Large intestine (tissue), 12 donors: ENCODE measurements at places on chromosomes 1 and 21. TPM values are rescaled to one million over a fixed set of nuclear protein-coding genes. Genes with fewer than 3 reads are reported as not detected.

KIF14 gene
- polyA plus RNA-seq = 2.9 TPM

FCGR1A gene
- polyA plus RNA-seq = 1.8 TPM

ACOT11 gene
- polyA plus RNA-seq = 33.3 TPM

OPRD1 gene
- polyA plus RNA-seq = 1.5 TPM

C1orf87 gene
- polyA plus RNA-seq = not detected

E2F2 gene
- 2.8 TPM for polyA plus RNA-seq

CFHR2 gene
- not detected for polyA plus RNA-seq

CYP4A22 gene
- 0.03 TPM for polyA plus RNA-seq

ADGRL2 gene
- polyA plus RNA-seq = 60.9 TPM

LIN9 gene
- 5.4 TPM for polyA plus RNA-seq

AK2 gene
- polyA plus RNA-seq = 192 TPM

STPG1 gene
- polyA plus RNA-seq = 5.7 TPM

ZFP69 gene
- 4.5 TPM for polyA plus RNA-seq

RXFP4 gene
- 0.34 TPM for polyA plus RNA-seq

OR10J1 gene
- polyA plus RNA-seq = not detected

CR1L gene
- polyA plus RNA-seq = 0.45 TPM

ADCY10 gene
- 0.25 TPM for polyA plus RNA-seq

LPAR3 gene
- 1.1 TPM for polyA plus RNA-seq

DENND4B gene
- polyA plus RNA-seq = 44.7 TPM

FAM3B gene
- polyA plus RNA-seq = 7.4 TPM

ZNF683 gene
- polyA plus RNA-seq = 0.27 TPM

FCRL6 gene
- polyA plus RNA-seq = 0.69 TPM

AMY1B gene
- not detected for polyA plus RNA-seq

PEX11B gene
- 33.6 TPM for polyA plus RNA-seq
